NCI-H446 (cell line): ENCODE measurements at places on chromosomes 3 and 15.

DNA sequence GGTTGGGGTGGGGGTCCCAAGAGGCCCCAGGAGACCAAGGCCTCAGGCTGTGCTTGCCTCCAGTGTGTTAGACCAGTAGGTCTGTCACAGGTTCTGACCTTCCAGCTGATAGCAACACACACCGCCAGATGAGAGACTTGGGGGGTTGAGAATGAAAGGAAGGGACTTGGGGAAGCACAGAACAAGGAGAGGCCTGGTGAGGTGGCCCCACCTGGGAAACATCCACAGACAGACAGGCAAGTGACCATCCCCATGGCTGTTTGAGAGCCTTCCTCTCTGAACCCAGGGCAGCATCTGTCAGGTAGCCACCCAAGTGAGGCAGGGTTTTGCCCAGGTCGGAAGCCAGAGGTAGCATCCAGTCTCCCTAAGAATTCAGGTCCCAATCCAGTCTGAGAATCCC, 35.0 kb upstream of the VPS8 start:
- no peak for DNase-seq

GRCh38 chr3:97830638-97831037, 8.8 kb downstream of the CRYBG3 start:
- DNase-seq, result no peak

DNA sequence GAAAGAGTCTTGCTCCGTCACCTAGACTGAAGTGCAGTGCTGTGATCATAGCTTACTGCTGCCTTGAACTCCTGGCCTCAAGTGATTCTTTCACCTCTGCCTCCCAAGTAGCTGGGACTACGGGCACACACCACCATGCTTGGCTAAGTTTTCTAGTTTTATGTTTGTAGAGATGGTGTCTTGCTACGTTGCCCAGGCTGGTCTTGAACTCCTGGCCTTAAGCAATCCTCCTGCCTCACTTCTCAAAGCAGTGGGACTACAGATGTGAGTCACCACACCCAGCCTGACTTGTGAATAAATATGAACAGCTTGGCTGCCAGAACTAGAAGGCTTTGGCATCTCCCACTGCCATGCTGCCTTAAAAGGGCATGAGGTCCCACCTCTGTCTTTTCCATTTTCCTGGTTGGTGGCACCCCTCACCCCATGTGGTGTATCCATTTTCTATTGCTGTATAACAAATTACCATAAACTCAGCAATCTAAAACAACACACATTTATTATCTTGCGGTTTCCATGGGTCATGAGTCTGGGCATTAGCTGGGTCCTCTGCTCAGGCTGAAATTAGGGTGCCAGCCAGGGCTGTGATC, 44.3 kb downstream of the PTPRG start:
- DNase-seq, result peak; percentile 5

DNA sequence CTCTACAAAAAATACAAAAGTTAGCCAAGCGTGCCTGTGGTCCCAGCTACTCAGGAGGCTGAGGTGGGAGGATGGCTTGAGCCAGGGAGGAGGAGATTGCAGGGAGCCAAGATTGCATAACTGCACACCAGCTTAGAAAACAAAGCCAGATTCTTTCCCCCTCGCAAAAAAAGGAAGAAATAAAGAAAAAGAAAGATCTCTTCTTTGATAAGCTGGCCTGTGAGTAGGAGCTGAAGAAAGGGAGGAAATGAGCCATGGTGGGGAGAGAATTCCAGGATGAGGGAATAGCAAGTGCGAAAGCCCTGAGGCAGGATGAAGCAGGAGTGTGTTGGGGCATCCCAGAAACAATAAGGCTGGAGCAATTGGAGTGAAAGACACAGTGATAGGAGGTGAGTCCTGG, 24.5 kb upstream of the TOP2B start:
- DNase-seq, result no peak

DNA sequence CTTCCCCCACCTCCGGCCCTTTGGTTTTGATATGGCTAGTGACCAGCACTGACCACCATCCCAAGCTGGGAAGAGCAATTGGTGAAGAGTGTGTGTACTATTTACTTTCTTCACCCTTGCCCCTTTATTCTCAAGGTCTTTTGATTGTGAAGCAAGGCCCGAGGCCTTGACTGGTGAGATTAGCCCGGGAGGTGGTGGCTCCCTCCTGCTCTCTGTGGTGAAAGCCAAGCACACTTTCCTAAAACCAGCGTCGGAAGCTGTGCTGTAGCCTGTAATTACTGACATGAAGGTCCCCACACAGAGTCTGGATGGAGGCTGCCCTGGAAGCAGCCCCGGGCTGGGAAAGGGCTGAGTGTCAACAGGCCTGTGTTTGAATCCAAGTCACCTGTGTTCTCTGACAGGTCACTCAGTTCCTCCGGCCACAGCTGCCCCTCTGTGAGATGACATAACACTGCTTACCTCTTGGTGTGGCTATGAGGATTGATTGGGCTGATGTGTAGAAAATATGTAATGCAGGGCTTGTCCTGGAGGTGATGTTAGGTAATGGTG, 60.5 kb upstream of the PRR23C start:
- no peak for DNase-seq

DNA sequence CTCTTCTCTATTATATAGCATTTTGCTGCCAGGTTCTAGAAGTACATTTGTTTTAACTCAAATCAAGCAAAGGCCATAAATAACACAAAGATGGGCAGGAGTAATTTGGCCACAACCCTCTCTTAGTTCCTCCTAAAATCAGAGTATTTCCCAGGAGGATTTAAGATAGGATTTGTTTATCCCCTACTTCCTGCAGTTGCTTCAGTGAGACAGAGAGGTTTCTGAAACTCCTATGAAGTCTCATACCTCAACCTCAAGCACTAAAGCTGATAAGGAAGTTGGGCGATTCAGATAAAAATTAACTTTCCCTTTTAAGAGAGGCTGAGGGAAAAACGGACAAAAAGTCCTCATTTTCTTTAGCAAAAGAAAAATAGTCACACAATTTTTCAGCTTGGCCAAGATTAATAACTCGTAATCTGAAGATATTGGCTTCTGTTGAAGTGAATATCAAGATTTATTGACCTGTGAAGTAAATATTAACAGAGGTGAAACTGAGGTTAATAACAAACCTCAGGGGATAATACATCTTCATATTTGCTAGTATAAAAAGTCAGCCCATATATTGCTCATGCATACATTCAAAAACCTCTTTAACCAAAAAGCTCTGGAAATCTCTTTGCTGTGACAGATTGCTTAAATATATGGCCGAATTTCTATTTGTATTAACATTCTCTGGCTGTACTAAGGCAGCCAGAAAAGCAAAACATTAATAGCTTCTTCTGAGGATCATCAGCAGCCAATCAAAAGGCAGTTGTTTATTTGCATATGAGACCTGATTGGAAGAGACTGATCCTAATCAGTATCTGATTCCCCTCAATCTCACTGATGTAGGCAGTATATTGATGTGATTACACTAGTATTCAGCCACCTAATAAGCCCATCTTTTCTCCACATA, 90.6 kb upstream of the GADL1 start:
- no peak for DNase-seq

DNA sequence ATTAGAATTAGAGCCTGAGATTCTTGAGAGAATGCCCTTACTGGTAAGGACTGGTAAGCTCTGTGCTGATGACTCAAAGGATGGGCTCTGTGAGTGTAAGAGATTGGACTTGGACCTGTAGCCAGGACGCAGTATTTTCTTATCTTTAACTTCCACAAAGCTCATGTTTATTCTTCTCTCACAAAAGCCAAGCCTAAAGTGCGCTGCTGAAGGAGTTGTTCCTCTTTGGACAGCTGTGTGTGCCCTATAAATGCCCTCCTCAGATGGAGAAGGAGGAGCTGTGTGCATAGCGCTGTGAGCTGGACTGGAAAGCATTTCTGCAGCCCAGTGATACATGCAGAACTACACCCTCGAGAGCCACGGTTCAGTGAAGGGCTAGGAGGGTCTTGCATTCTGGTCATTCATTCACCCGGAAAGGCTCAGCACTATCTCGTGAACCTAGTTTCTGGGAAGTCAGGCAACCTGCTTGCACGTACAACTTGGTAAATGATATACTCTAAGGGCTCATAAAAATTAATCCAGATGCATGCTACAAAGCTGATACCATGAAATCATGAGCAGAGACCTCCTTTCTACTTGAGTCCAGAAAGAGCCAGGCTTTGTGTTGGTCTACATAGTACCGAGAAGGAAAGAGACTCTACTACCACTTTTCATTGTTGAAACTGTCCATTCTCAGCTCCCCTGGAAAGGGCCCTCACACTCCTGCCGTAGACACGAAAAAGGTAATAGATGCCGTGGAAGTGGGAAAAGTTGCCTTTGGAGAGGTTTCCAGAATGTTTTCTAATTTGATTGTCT, 103.0 kb upstream of the TBL1XR1 start:
- no peak for DNase-seq

GRCh38 chr15:67146875-67147381, 81.5 kb downstream of the SMAD3 start:
- DNase-seq, result no peak

DNA sequence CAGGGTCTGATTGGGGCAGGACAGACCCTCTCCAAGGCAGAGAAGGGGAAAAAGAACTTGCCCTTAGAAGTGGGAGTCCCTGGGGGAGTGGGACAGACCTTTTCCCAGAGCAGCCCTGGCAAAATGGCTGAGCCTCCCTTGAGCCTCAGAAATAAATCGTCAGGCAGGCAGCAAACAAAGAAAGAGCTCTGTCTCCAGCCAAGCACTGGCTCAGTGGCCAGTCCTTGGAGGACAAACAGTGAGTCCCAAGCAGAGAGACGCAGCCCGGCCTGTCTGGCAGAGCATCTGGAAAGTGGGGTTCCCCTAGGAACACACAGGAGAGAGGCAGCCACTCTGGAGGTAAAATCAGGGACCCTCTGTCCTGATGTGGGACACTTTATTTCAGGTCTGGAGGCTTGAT, 1.8 kb downstream of the SLC6A1 start:
- DNase-seq, result no peak

- DNase-seq, result no peak
Observed at GRCh38 chr3:129010310-129010956, 9.3 kb downstream of the EFCC1 start.

- DNase-seq, result no peak
Observed at GRCh38 chr15:36495456-36495991, 83.9 kb upstream of the CDIN1 start.

GRCh38 chr3:46675843-46676567, 17.5 kb downstream of the ALS2CL start:
- no peak for DNase-seq

GRCh38 chr3:125054449-125055329, 1.1 kb downstream of the HEG1 start:
- DNase-seq, result peak; percentile 28

GRCh38 chr3:192273697-192274010, 453.7 kb downstream of the FGF12 start:
- no peak for DNase-seq
